ENCODE measurements at places on chromosomes 2 and 18.

DNA sequence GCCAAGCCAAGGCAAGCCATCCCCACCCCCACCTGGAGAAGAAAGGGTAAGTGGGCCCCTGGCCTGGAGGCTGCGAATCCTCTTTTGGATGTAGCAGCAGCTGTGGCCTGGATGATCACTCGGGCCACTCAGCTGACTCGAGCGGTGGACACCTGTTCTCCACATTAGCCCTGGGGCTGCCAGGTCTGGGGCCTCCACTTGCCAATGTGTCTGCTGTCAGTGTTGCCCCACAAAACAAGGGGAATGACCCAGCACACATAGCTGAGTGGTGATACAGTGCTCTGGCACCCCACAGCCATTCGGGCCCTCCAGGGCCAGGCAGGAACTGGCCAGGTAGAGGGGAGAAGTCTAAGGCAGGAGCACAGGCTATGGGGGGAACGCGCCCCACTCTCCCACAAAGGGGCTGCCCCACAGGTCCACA, 2.6 kb downstream of the STK25 start:
- DNase-seq, result no peak

- no peak for DNase-seq
These were observed 206.3 kb downstream of the RAD51AP2 start for GRCh38 chr2:17311771-17312511.

DNA sequence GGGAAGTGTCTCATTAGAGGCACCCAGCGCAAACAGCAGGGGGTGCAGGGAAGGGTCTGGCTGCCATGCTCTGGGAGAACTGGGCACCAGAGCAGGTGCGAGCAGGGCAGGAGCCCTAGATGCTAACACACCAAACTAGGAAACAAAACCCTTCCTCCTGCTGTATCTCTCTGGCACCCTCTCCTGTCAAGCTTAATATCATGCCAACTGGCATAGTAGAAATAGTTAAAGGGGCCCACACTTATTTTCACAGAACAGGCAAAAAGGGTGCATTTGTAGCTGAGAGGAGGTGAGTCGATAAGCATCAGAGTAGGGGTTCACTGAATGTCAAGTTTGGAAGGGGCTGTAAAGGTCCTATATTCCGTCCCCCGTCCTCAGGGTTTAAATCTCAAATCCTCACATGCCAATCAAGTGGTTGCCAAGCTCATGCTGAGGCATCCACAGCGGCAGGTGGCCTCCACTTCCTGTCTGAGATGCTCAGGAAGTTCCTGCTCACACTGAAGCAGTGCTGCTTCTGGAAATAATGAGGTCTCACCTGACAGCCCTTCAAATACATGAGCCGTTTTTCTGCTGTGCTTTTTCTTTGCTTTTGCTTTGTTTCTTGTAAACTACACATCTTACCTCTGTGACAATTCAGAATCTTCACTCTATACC, 14.9 kb upstream of the ACKR3 start:
- DNase-seq, result no peak

DNA sequence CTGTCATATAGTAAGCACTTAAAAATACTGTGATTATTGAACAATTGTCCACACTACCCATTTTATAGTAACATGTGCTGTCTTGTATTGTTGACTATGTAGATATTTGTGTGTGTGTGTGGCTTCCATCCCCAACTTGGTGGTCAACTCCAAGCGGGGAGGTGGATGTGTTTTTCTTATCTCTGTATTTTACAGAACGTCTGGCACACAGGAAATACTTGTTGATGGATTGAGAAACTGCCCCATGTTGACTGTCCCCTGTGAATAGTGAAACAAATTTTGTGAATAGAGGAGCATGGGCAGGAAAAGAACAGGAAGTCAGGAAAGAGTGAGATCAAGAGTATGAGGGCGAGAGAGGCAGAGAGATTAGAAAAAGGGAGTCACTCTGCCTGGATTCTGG, 83.6 kb downstream of the CELF4 start:
- no peak for DNase-seq
